Ecto neural progenitor cell (in vitro differentiated cells): ENCODE measurements at places on chromosomes 6 and 20.

DNA sequence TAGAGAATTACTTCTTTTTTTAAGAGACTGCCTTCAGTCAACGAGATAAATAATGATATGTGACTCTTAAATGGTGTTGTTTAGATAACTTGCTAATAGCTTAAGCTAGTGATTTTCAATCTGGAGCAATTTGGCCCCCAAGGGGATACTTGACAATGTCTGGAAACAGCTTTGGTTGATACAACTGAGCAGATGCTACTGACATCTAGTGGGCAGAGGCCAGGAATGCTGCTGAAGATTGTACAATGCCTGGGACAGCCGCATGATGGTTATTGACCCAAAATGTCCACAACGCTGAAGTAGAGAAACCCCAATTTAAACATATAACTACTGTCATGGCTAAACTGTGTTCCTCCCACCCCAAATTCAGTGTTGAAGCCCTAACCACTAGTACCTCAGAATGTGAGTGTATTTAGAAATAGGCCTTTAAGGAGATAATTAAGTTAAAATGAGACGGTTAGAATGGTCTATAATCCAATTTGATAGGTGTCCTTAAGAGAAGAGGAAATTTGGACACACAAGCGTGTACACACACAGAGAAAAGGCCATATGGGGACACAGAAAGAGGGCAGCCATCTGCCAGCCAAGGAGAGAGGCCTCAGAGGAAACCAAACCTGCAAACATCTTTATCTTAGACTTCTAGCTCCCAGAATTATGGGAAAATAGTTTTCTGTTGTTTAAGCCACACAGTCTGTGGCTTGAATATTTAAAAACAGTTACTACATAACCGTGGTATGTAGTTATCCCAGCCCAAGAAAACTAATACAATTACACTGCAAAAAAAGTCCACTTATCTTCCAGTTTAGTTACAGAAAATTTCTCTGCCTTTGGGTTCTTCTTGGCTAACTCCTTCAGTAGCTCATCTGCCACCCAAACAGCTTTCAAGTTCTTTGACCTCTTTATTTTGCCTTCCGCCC, 22.2 kb downstream of the RWDD2A start:
- peak; percentile 61 for DNase-seq

DNA sequence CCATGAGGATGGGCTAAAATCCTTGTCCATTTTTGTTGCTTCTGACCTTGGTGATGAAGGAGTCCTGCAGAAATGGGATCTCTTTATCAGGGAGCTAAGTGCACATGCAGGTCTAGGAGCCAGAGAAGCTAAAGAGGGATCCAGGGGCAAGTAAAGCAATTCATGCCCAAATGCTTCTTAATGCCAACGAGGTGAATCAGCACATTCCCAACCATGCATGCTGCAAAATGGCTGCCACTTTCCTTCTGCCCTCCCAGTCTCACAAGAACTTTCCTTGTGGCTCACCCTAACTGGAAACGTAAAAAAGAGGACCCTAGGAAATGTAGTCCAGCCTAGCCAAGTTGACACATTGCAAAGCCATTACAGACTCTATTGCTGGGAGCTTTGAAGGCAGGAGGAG, 298.4 kb downstream of the MAFB start:
- DNase-seq, result no peak

DNA sequence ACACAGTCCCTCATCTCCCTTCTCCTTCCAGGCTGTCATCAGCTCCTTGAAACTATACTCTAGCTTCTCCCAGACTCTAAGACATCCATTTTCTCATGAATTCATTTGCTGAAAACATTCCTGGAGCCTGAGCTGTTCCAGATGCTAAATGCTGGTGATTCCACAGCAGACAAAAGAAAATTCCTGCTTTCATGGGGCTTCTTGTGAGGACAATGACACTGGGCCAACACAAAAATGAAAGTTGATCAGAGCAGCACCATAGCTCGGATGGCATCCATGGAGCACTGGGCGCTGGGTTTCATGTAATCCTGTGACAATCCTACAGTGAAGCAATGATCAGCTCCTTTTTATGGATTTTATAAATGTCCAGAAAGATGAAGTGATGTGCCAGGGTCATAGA, 47.4 kb upstream of the STX16 start:
- DNase-seq, result no peak

DNA sequence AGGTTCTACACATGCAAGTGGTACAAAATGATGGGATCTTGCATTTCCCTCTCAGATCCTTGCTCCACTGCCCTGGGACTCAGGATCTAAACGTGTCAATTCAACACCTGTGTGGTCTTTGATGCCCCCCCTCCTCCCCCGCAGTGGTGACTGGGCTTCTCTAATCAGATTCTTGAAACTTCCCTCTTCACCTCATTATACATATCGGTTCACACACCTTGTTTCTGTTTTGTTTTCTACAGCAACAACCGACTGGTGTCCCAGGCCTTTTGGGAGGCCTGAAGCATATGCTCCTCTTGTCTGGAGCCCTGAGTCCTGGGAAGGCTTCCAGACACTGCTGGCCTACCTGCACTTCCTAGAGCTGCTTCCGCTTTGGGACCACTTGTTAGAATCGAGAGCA, 20.0 kb downstream of the SAMD3 start:
- no peak for DNase-seq

DNA sequence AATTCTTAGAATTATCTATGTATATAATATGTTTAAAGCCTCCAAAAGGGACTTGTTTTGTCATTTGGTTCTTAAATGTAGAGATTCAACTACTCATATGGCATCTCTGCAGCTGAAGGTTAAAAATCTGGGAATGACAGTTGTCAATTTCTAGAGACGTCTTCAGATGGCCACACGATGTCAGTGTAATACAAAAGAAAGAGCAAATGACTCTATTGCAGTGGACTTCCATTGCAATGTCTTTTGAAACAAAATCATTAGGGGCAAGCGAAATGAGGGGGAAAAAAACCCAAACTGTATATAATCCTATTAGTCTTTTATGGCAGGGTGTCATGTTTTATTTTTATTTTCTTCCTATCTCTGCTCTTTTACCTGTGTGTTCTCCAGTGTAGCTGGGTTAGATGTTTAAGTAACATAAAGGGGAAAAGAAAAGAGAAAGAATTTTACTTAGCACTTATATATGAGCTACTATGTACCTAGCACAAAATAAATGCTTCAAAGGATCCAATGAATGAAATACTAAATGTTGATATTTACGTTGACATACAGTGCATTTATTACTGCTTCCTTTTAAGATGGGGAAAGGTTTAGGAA, 26.2 kb downstream of the CCN2 start:
- DNase-seq, result no peak

- DNase-seq, result no peak
Measured at GRCh38 chr6:144602523-144603180, 317.5 kb downstream of the UTRN start.

GRCh38 chr6:152096863-152097496, 289.5 kb downstream of the ESR1 start:
- no peak for DNase-seq

- no peak for DNase-seq
Measured at GRCh38 chr6:39280247-39280731, 33.9 kb downstream of the KCNK17 start.

DNA sequence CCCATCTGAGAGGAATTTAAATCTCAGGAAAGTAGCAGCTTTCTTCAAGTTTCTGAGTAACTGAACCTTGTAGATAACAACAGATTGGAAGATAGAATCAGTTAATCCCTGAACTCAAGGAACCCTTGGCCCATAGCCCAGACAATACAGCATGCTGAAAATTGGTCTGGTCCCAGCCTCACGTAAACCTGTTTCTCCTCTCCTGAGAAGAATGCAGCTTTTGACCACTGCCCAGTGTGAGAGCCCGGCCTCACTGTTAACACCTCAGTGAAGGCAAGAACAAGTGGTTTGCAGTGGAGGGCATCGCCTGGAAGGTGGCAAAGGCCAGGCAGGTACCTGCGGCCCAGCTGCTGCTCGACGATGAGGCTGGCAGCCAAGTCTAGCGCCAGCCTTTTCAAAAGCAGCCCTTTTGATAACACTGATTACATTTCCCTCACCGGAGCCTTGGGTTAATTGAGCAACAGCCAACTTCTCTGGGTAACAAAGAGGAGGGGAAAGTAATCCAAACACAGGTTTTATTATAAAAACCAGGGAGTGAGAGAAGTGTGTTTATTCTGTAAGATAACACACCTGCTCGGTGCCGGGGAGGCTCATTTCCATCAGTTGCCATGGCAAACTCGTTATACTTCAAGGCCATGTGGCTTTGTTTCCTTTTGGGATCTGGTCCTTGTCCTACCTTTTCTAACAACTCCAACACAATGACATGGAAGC, 54.0 kb downstream of the TRAF3IP2 start:
- DNase-seq, result no peak

DNA sequence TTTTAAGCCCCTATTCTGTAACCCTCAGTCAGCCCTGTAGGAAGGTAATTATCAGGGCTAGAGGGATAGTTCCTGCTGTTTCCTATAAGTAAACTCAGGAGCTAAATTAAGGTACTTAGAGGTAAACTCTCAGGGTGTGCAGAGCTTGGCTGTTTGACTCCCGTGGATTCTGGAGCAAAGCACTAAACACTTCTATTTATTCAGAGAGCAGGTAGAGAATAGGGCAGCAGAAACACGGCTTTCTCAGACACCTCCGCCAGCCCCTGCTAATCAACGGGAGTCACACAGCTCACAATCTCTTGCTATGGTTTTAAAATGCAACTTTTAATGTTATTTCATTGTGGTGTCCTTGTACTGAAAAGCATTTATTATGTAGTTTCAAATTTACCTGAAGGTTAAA, 21.8 kb downstream of the PRKN start:
- no peak for DNase-seq

DNA sequence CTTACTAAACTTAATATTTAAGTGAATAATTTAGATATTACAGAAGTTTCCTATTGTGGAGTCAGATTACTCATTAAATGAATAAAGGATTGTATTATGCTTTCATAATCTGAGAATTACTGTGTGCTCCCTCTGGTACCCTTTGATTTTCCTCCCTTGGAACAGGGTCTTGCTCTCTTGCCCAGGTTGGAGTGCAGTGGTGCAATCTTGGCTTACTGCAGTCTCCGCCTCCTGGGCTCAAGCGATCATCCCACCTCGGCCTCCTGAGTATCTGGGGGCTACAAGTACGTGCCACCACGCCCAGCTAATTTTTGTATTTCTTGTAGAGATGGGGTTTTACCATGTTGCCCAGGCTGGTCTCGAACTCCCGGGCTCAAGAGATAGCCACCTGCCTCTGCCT, 9.6 kb downstream of the WTAP start:
- no peak for DNase-seq

DNA sequence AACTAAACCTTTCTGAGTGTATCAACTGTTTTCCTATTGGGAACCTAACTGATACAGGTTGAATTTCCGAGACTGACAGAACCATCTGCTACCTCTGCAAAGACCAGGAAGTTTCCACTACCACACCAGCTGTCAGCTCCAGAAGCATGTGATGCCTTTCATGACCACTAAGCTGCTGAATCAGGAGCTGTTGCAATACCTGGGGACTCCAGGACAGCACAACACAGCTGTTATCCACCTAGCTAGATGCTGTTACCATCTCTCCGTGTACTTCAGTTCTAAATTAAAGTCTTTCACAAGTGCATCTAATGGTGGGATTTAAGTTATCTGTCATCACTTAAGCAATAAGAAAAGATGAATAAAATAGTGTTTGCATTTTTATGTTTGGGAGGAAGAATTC, 158.2 kb upstream of the IMPG1 start:
- DNase-seq, result no peak

DNA sequence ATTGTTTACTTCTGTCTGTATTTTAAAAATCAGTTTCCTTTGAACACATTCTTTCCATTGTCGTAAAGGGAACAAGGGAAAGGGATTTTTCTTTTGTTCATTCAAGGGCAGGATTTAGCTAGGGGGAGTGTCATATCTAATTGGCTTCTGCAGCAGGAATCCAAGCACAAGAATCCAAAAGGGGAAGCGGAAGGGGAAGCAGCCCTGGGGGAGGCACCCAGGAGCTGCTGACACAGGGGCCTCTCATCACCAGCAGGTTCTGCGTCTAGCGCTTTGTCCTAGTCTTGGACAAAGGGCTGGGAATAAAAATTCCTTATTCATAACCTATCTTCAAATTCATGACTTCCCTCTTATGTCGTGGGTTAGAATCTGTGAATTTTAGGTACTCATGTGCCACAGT, 13.7 kb downstream of the RIPK1 start:
- no peak for DNase-seq

DNA sequence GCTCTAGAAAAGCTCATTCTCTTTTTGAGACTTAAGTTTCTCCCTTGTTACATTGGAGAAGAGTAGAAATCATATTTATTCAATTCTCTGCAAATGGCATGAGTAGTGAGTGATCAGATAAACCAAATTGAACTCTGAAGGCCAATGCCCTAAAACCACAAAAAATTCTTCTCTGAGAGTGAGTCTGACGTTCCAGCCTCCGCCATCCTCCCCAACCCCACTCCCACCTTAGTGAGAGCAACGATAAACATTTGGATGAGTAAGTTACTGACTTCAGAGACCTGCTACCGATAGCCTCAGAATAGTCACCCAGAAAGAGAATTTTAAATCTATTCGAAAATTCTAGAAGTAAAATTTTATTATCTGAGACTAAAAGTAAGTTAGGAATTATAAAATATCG, 94.6 kb downstream of the TFAP2A start:
- DNase-seq, result no peak

DNA sequence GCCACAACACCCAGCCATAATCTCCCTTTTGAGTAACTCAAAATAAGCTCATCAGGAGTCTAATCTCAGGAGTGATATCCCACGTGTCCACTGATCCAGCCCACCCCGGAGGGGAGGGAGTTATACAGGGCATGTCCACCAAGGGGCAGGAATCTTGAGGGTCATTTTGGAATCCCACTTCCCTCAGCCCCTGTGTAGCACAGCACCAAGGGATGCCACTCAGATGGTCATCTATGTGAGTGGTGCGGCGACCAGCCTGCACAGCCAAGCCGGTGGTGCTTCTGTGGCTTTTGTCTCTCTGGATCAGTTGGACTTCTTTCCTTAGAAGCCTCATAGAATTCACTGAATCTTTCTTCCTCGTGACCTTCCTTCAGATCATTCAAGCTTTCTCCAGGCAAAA, 11.0 kb upstream of the BCAS4 start:
- DNase-seq, result no peak

DNA sequence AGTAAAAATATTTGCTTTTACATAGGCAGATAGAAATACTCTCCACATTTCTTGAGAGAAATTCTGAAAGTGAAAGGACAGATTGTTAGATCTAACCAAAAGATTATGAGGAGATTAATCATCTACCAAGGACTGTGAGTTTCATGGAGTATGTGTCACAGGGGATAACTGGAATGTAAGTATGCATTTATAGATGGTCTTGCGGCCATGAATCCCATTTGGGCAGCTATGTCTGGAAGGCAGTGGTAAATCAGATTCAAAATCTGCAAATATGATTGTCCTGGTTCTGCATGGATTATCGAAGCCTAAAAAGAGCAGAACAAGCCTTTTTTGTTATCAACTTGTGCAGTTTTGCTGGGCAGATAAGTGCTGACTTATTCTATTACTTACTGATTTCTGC, 293.8 kb downstream of the RFPL4B start:
- DNase-seq, result no peak
